Liver (tissue), 10 donors: ENCODE measurements at places on chromosomes 3 and 15.

DNA sequence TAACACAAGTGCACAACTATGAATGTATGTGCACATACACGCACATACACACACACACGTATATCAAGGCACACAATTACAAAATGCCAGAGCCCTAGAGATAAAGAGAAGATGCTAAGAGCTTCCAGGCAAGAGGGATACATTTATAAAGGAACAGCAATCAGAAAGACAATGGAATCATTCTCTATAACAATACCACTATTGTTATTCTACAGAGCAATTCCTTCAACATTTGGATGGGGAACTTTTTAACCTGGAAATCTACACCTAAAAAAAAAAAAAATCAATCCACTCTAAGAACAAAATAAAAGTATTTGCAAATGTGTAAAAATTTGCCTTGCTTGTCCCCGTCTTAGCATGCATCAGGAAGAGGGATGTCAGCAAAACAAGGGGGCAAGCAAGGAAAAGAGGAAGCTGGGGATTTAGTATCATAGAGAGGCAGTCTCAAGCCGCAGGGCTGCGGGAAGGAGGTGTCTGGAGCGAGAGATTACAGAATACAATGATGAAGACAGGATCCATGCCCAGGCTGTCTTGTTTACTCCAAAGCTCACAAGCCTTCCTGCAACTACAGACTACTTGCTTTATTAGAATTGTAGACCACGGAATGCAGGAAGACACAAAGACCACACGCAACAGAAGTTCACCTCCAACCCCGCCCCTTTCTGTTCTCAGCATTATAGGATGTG lies 220.2 kb downstream of the NTRK3 start:
- no peak for DNase-seq

DNA sequence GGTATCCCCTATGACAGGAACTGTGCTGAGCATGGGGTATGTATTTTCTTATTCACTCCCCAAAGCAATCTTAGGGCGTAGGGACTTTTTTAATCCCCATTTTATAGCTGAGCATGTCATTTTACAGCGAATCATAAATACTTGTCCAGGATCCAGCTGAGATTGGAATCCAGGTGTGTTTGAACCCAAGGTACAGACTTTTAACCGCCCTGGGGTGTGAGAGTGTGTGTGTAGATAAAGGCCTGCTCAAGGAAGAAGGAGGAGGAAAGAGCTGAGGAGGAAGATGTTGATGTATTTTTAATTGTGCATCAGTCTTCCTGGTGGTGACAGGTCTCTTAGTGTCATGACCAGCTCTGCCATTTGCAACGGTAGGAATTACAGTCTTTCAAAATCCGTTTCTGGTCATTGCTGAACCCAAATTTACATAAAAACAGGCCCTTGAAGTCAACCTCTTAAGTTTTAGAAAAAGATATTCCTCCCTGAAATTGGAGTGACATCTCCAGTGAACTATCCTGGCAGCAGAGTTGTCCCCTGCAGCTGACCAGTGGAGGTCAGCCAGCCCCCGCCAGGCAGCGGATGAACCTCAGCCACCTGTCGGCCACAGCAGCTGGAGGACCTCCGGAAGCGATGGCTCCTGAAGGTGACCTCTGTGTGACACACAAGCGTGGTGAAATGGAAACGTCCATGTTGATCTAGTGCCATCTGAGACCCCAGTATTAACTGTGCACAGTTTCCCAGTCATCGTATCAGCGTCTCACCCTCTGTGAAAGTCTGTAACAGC lies 92.8 kb upstream of the MITF start:
- DNase-seq = no peak

DNA sequence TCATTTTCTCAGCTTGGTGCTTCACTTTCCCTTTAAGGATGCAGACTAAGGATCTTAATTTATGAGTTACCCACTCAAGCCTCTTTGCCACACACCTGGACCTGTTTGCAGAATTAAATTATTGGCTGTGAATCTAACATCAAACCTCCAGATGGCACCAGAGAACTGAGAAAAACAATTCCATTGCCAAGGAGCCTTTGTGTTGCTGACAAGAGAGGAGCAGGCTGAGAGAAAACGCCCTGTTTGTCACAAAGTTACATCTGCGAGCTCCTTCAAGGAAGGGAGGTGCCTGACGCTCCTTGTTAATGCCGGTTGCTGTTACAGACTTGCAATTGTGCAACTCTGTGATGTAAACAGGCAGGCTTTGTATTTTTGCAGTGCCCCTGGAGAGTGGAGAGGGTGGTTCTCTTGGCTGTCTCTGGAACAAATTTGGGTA lies 36.3 kb upstream of the TMC3 start:
- DNase-seq = no peak

DNA sequence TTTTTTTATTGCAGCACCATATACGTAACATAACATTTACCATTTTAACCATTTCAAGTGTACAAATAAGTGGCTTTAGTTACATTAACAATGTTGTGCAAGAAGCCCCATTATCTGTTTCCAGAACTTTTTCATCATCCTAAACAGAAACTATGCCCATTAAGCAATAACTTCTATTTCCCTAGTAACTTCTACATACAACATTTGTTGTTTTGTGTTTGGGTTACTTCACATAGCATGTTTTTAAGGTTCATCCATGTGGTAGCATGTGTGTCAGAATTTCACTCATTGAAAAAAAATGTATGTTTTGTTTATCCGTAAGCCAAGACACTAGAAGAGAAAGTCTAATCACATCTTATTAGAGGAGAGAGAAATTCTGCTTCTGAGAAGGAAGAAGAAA lies 450.5 kb upstream of the PDZRN3 start:
- no peak for DNase-seq

DNA sequence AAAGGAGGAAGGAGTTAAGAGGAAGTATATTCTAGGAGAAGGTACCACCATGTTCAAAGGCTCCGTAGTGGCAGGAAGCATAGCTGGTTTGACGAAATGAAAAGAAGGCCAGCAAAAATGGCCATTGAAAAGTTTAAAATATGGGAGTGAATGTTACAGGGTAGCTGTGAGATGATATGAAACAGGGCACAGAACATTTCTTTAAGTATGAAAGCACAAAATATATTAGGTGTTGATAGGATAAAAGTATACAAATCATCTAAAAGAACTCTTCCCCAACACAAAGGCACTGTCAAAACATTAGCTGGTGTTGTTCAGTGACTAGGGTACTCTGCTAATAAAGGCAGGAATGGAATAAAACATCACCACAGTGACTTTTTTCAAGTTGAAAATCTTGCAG lies 216.2 kb downstream of the LRRN1 start:
- no peak for DNase-seq

DNA sequence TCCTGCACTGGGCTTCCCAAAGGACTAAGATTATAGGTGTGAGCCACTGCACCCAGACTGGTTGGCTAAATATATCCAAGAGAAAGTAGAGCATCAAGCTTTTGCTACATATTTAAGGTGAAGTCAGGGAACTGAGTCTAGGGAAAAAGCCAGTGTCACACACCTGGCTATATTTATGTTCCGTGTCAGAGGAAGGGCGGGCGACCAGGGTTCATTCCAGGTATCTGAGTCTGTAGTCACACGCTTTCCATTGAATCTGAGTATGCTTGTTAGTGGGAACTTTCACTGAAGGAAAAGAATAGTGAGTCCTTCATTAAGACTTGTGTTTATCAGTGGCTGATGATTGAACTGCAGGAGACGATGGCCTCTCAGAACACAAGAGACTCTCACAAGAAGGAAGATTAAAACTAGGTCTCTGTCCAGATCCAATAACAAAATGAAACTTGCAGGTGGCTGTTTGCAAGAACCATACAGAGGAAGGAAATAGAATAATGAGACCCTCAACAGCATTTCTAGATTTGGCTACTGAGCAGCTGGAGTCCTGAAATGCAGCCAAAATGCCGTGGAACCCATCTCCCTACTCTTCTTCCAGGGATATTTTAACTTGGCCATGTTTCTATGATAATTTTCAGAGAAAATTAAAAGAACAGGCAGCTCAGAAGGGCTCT lies 276.3 kb downstream of the THSD4 start:
- no peak for DNase-seq

DNA sequence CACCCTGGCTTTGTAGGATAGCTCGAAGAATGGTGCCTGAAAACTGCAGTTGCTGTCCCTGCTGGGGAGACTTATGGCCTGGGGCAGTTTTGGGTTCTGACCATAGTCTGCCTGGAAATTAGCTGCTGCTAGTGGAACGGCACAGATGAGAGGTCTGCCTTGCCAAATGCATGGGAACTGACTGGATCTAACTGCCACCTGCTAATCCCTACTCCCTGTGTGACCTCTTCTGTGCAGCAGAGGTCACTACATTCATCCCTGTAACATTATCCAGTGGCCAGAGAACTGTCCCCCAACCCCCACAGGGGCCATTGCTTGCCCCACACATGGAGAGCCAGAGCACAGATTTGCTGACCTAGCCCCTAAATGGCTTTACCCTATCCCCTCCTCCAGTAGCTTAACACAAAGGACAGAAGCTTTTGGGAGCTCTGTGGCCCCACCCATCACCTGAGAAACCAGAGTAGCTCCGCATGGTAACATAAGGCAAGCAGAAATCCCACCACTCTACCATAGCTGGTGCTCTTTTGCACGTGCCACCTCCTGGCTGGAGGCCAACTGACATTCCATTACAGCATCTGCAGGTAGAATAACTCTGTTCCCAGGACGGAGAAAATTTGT lies 840.0 kb downstream of the EPHA3 start:
- DNase-seq = no peak

DNA sequence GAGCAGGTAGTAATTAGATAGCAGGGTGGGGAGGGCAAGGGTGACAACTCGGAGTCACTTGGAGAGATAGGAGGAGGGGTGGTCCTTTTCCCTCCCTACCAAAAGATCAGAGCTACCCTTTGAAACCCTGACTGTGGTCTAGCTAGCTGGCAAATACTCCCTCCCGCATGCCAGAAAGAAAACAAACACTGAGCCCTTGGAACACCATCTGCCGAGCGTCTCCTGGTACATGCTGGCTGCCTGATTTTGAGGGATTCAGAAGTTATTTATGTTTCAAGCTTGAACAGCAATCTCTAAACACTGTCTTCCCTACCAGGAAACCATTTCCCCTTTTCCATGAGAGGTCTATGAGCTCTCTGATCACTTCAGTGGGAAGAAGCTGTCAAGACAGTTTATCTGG lies 291.6 kb upstream of the CFAP20DC start:
- no peak for DNase-seq

DNA sequence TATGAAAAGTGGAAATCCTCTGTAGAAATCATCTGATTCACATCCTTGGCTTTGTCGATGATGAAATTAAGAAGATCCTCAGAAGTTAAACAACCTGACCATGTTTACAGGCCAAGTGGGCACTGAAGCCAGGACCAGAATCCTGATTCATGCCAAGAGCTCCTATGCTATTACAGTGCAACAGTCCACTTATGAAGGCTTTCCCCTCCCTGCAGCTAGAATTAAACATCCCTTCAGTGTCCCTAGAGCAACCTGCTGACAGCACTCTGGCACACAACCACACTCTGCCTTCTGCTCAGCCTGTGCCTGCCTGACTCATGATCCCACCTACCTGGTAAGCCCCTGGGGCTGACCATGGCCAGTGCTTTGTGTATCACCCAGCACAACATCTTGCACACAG lies 33.8 kb downstream of the TXNRD3 start:
- DNase-seq = no peak

DNA sequence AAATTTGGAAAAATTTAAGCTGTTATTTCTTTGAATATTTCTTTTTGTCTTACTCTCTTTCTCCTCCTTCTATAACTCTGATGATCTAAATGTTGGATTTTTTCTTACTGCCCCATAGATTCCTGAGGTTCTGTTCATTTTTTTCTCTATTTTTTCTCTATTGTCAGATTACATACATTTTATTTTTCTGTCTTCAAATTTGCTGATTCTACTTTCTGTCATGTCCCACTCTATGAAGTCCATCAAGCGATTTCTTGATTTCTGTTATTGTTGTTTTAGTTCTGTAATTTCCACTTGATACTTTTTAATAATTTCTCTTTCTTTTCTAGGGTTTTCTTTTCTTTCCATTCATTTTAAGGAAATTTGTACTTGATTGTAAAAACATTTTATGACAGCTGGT lies 83.7 kb upstream of the THRB start:
- no peak for DNase-seq

GRCh38 chr3:105538483-105538882 lies 171.8 kb downstream of the ALCAM start:
- DNase-seq = no peak

GRCh38 chr15:88376574-88377174 lies 90.5 kb downstream of the MRPL46 start:
- no peak for DNase-seq

DNA sequence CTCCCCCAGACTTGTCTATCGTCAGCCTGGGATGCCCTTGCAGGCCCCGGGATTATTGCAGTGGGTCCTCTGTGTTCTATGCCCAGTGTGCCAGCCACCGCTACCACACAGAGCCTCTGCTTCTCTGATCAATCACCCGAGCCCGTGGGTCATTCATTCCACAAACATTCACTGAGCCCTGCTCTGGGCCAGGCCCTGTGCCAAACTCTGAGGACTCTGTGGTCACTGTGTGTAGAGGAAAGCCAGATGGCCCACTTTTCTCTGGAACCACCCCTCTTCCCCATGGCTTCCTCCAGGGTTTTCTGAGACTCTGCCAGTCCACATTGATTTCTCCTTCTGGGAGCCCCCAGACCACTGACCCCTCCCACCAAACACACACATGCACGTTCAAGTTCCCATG lies 55.5 kb downstream of the BSN start:
- no peak for DNase-seq

DNA sequence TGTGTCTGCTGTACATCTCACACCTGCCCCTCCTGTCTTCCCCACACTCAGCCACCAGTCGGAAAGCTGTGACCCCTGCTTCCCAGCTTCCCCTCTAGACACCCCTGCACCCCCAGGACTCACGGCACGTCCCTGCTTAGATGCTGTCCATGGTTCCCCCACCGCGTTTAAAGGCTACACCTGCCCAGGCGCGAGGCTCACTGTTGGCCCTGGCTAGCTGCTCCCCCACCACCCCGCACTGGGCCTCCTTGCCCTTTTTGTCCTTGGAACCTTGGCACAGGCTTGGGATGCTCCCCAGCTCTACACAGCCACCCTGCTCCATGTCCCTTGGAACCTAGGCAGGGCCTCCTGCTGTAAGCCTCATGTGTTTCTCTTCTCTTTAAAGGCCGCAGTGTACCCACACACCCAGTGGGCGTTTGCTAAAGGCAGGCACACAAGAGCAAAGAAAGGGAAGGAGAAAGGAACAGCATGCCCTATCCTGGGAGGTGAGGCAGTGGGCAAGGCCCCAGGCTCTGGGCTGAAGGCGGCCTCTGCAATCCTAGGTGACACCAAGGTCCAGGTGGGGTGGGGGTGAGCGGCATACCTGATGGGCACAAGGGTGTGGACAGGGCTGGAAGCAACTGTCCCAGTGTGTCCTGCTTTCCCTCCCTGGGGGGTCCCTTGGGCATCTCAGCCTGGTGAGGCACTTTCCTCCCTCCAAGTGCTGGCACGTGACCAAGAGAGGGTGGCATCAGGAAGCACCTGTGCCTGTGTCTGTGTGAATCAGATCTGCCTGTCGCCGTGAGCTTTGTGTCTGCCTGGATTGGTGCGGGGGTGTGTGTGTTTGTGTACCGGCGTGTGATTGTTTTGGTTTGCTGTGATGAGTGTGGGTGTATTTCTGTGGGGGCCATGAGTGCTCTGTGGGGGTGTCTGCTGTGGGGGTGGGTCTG lies 54.4 kb downstream of the TPRA1 start:
- no peak for DNase-seq

GRCh38 chr3:377158-377561 lies 180.6 kb downstream of the CHL1 start:
- DNase-seq = no peak

- no peak for DNase-seq
These were observed 304.5 kb upstream of the SEMA6D start for GRCh38 chr15:47412802-47413201.

- no peak for DNase-seq
These were observed 165.1 kb downstream of the PPM1L start for GRCh38 chr3:160921020-160921635.
